Activated CD4-positive, CD25-positive, alpha-beta regulatory T cell (primary cell): ENCODE measurements at places on chromosomes 16 and 17.

DNA sequence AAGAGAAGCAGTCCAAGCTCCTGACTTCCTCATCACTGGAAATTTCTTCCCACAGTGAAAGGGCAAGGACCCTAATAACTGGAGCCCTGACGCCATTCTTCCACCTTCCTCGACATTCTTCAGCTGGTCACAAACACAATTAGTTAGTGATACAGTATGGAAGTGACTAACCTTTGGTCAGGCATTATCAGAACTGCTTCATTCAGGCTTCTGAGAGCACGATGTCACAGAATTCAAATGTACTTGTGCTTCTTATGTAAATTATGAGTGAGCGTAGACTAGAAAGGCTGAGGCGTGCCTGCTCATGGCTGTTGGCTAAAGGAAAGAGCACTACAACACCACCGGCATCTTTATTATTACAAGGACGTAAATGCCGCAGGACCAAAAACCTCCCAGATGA lies 302.9 kb upstream of the AXIN2 start:
- no peak for DNase-seq

DNA sequence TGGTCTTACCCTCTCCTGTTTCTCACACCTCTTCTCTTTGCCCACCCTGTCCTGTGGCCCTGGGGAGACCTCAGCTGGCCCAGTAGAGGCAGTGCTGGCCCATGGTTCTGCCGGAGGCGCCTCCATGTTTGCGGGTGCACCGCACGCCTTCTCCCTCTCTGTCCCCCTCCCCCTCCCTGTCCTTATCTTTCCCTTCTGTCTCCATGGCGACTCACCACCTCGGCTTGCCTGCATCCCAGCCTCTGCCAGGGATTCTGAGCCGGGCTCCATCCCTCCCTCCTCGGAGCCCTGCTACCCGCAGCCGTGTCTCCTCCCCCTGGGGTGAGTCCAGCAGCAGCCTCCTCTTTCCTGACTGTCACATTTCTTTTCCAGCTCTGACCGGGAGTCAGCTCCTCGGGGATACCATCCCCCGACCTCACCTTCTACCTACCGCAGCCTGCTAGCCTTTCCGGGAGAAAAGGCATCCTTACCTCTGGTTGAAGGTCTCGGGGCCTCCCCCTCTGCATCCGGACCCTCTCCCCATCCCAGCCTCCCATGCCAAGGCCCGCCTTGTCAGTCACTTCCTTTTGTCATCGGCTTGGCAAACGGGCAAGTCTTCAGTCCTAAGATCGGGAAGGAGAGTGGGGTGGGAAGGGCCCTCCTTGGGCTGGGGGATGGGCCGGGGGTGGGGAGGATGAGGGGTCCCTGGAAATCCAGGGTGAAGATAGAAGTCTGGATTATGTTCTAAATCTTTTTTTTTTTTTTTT lies at the start of gene RNF112:
Gene RNF112, plus strand, starts transcription at position 358 of the 746 bp plus-strand sequence. Its CDS starts 177 bp downstream, at position 535.
- no peak for DNase-seq

DNA sequence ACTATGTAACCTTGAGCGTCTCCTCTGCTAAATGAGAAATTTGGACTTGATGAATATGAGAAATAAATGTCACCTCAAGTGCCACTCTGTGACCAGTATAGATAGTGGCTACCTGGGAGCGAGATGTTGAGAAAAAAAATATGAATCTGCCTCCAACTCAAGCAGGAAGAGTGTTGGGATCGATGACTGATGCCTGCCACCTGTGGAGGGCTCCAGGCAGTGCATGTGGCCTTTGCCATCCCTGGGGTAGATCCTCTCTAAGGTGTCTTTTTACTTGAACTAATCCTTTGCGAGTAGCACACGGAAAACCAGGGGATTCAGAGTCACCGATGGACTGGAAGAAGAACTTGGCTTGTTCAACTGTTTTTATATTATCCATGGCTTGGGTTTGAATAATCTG lies 9.4 kb downstream of the CCDC182 start:
- no peak for DNase-seq

- DNase-seq = no peak
These were observed 89.9 kb downstream of the IRF8 start for GRCh38 chr16:85988723-85989313.

GRCh38 chr17:81659038-81659437 lies 2.7 kb upstream of the PDE6G start:
- DNase-seq = no peak

GRCh38 chr17:39664581-39665561 lies at the start of gene TCAP:
Gene TCAP, plus strand, starts transcription at chr17:39665349. Its CDS starts 11 bp downstream, at chr17:39665360.
- DNase-seq = no peak
